ENCODE measurements at places on chromosomes 2 and 18.
A peak's percentile ranks its signal among the peaks of the same experiment; 100 is the strongest.

DNA sequence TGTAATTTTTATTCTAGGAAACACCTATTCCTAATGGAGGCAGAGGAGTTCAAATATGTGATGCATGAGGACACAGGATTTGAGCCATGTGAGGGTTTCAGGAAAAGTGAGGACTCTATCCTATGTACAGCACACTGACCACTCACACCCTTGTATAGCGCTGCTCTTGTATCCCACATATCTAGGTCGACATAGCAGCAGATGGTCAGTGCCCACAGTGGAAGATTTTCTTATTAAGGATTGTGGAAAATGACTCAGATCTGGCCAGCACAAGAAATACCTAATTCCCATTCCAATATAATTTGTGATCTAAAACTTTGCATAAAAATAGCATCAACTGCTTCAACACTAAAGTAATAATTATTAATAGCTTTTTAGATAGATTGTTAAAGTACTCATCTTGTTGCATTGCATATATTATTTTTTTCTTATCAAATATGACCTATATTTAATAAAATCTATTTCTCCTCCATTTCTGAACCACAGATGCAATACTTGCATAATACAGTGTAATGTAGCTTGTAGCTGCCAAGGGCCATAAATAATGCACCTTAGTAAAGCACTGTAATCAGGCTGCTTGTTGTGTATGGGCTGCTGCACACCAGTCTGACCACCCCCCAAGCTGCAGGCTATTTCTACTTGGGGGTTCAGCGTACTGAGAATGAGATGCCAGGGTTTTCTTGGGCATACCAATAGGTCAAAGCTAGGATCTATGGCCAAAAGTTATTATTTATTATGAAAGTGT lies 442.2 kb upstream of the CWC22 start:
- DNase-seq = no peak

GRCh38 chr2:127143841-127144782 lies 37.2 kb upstream of the BIN1 start:
- no peak for DNase-seq

DNA sequence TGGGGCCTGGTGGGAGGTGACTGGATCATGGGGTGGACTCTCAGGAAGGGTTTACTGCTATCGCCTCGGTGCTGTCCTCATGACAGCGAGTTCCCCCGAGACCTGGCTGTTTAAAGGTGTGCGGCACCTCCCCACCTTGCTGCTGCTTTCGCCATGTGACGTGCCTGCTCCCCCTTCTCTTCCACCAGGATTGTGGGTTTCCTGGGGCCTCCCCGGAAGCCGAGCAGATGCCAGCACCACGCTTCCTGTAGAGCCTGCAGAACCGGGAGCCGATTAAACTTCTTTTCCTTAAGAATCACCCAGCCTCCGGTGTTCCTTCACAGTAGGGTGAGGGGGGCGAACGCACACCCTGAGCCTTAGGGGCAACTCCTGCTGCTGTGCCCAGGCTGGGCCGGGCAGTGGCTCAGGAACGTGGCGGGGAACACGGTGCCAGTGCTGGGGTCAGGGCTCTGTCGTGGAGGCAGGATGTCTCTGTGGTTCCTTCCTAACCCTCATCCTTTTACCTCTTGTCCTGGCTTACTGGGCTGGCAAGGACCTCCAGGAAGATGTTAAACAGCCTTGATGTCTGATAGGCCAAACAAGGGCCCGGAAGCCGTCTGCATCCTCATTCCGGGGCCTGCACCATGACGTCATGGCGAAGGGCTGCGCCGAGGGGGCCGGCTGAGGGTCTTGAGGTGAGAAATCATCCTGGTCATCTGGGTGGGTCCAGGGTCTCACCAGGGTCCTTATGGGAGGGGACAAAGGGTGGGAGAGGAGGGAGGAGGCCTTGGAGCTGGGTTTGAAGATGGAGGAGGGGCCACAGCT lies 12.7 kb downstream of the NEU4 start:
- DNase-seq = no peak

- no peak for DNase-seq
Measured at GRCh38 chr2:240579771-240580614, 6.5 kb upstream of the CAPN10 start.

DNA sequence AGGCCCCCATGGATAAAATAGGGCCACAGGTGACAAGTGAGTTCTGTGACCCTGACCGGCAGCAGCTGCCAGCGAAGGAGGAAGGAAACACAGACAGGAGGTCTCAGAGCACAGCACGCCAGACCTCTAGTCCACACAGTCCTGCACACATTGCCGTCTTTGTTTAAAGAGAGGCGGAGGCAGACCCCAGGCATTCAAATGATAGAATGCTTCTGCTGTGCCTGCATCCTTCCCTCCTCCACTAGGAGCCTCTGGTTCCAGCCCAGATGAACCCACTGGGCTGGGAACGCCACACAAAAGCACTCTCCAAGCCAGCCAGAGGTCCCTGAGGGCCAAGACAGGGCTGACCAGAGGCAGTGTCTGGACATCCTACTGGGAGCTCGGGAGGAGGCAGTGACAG lies 118.7 kb downstream of the KLHL29 start:
- no peak for DNase-seq

DNA sequence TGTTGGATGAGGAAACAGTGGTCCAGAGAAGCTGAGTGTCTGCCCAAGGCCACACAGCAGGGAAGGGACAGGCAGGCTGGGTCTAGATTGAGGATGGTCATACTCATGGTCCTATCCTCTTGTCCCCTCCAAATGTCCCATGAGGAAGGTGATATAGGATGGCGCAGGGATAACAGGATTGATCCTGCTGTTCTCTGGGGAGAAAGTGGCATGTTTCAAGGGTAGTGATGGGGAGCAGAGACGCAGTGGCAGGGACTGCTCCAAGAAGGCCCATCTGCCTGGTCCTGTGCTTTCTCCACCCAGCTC lies 24.6 kb downstream of the HS1BP3 start:
- DNase-seq = no peak

GRCh38 chr2:74948779-74949178 lies 9.7 kb upstream of the POLE4 start:
- DNase-seq = no peak

- DNase-seq = peak; percentile 10
Measured at GRCh38 chr2:120246546-120247300, 5.9 kb upstream of the RALB start.

DNA sequence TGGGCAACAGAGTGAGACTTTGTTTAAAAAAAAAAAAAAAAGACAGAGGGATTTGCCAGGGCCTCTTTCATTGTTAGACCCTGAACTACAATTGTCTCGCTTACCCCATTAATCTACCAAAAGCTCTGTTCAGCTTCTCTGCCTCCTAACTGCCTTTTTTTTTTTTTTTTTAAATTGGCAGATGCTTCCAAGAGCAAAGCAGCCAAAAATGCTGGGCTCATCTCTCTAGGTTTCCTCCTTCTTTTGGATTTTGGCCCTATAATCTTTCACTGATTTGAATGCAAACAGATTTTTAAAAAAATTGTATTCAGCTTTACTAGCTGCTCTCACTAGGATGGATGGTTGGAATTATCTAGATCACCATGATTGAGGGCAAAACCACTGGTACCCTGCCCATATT lies 33.2 kb upstream of the RAPGEF4 start:
- no peak for DNase-seq

DNA sequence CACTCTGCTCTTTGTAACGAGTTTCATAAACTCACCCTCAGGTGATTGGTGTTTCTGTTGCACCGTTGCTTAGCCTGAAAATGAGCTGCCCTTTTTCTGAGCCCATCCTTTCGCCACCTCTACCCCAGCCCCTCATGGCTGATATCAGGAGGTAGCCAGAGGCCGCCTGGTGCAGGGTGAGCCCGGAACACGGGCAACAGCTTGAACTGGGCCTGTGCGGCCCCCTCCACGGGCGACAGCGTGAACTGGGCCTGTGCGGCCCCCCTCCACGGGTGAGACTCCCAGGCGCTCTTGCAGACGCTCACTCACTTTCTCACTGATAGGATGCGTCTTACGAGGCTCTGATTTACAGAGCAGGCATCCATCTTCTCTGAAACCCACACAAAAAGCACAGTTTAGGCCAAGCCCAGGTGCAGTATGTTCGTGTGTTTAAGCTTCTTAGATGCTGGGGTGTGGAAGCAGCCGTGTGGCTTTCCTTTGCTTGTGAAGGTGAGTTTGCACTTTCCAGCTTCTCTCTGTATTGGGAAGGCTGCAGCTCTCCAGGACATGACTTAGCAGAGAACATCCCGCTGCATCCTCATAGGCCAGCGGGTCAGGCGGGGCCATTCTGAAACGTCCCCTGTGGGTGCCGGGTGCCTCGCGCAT lies 83.5 kb downstream of the NFATC1 start:
- DNase-seq = no peak

DNA sequence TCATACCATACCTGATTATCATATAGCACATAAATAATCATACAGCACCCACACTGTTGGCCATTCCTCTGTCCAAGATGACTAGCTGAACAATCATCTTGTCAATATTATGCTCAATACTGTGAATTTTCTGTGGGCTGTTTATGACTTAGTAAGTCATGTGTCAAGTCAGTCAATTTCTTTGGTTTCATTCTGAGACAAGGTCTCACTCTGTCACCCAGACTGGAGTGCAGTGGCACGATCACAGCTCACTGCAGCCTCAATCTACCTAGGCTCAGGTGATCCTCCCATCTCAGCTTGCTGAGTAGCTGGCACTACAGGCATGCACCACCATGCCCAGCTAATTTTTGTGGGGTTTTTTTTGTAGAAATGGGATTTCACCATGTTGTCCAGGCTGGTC lies 5.7 kb downstream of the MCM6 start:
- DNase-seq = no peak

DNA sequence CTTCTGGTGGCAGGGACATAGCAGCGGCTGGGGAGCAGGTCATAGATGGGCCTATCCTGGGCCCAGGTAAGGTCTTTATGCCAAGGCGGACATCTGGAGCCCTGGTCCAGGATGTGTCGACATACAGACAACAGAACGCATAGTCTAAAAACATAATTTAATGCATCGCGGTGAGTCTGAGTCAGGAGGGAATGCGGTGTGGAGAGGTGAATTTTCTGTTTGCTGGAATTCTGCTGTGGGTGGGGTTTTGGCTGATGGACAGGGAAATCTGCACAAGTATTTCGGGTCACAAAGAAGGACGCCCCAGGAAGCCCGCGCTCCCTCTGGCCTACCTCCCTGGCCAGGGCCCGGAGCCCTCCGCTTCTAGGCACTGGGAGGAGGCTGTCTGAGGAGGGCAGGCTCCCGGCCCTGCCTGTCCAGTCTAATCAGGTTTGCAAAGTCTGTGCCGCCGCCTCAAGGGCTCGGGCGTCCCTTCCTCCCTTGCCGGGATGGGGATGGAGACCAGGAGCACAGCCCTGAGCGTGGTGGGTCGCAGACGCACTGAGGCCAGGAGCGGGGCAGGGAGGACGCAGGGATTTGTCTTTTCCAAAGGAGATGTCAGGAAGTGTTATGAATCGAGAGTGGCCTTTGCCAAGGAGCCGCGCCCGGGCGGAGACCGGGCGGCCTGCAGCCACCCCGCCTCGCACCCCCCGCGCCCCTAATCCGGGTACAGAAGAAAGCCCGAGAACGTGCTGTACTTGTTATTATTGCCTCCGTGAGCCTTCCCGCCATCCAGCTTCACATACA lies 2.3 kb downstream of the C1QL2 start:
- DNase-seq = no peak

GRCh38 chr2:163934131-163934530 lies 198.3 kb upstream of the FIGN start:
- peak; percentile 7 for DNase-seq

DNA sequence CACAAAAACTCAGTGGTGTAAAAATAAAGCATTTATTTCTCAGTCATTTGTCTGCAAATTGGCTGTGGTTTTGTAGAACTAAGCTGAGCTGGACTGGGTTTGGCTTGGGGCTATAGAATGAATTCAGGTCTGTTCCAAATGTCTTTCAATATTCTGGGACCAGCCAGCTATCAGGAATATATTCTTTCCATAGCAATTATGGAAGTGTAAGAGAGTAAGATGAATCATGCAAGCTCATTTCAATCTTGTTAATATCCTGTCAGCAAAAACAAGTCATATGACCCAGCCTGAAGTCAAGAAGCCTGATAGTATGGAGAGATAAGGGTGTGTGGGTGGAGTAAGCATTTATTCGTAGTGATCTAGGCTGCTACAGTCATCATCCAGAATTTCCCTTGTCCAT lies 481.0 kb upstream of the CDH2 start:
- DNase-seq = no peak

GRCh38 chr2:224987733-224988132 lies 54.5 kb downstream of the DOCK10 start:
- DNase-seq = no peak

DNA sequence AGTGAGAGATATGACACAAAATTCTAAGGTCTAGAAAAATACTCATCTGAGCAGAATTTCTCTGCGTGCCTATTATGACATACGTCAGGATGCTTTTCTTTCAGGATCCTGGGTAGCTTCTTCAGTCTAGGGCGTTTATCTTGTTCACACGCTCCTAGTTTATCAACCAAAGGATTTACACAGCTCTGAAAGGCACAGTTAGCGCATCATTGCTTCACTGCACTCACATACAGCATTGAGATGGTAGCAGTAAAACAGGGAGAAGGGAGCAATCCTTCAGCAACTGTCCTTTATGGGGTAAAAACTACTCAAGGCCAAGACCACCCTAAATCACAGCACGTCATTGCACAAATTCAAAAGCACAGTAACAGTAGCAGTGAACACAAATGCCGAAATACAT lies 222.8 kb downstream of the SUCLG1 start:
- DNase-seq = no peak

DNA sequence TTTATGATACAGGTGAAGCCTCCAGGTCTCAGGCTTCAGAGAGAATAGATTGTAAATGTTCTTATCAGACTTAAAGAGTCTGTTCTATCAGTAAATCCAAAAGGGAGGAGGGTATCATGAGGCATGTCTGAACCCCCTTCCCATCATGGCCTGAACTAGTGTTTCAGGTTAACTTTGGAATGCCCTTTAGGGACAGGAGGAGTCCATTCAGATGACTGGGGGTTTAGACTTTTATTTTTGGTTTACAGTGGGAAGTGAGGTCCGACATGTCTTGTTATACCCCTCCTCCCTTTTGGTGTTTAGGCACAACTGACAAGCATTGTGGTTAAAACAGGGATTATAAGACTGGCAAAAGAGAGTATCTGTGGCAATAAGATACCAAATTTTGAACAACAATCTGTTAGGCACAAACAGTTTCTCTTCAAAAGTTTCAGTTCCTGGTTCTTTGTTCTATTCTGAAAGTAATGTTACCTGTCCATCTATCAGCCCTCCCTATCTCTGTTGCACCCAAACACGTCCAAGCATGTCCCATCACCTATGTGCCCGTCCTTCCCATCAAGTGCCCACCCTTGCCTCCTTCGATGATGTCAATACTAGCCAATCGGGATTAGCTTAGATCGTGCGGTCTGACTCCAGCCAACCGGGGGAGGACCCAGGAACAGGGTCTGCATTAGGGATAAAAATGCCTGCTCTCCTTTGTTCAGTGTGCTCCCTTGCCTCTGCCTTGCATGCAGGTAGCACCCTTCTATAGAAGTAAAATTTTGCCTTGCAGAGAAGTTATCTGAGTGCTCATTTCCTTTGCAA lies 16.4 kb downstream of the TCF23 start:
- no peak for DNase-seq

GRCh38 chr2:95225658-95226057 lies 18.3 kb downstream of the ZNF892 start:
- DNase-seq = no peak

GRCh38 chr2:32572030-32572429 lies 55.8 kb upstream of the TTC27 start:
- DNase-seq = no peak

- DNase-seq = no peak
Measured at GRCh38 chr2:61356261-61356957, 114.5 kb downstream of the USP34 start.

- no peak for DNase-seq
Measured at GRCh38 chr2:77155511-77155910, 366.7 kb downstream of the LRRTM4 start.
